ENCODE measurements at places on chromosomes 7 and 10.

DNA sequence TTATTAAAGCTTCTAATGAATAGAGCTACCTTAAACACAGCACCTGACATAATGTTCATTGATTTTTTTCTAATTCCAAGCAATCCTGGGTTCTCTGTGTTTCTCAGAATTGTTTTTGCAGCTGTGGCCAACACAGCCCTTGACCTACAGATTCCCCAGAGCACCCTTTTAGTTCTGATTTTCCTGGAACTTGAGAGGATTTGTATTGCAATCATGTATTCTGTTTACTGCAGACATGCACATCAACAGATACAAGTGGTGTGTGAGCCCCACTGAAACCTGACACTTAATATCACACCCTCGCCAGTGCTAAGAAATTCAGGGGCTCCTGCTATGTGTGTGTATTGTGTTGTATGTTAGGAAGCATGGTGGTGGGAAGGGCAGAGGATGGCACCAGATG lies 344.2 kb upstream of the POM121L12 start:
- DNase-seq = no peak

DNA sequence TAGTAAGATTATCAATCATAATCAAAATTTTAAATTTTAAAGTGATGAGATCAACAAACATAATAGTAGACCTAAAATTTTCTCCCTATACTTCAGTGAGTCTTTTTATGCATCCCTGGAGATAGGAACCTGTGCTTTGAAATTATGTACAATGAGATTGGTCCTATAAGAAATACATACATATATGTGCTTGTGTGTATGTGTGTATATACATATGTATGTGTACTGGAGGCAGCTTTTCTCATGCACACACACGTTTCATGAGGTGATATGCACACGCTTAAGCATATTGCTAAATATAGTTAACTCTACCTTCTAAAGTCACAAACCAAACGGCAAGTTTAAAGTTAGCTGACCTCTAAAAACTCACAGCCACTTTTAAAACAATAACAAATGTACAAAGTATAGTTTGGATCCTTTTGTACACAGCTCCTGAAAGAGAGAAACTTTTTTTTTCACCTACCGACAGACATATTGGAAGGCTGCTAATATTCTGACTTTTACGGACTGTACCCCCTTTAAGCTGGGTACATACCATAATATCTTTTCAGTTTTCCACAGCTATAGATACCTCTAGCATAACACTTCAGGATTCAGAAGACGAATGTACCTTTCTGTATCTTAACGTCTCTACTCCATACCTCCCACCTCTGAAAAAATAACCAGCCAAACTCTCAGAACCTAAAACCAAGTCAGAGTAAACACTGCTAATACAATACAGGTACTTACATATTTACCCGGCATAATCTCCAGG lies 3.3 kb downstream of the ITGB1 start:
- DNase-seq = no peak

- no peak for DNase-seq
Measured at GRCh38 chr7:13541326-13541725, 448.1 kb downstream of the ETV1 start.

DNA sequence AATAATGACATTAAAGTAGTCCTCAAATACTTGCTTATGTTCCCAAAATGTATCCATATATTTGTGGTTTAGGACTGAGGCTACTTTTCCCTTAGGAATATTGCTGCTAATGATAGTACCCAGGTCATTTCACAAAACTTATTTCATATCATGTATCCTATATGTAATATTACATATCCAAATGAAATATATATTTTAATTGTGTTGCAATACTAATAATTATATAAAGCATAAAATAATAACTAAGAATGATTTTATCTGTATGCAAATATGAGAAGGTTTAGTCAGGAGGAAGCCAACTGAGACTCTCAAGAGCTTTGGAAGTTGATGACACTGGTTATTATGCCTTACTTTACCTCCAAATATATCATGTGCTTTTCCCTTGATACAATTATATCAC lies 231.5 kb upstream of the KLF14 start:
- no peak for DNase-seq

- no peak for DNase-seq
Measured at GRCh38 chr7:28231176-28231575, 50.6 kb upstream of the JAZF1 start.

- DNase-seq = peak; percentile 45
Measured at GRCh38 chr7:2567679-2568278, 9.0 kb downstream of the IQCE start.

GRCh38 chr7:44761207-44762161 lies 12.8 kb downstream of the ZMIZ2 start:
- DNase-seq = no peak

GRCh38 chr7:50793120-50793946 lies 10.6 kb upstream of the GRB10 start:
- DNase-seq = peak; percentile 73

DNA sequence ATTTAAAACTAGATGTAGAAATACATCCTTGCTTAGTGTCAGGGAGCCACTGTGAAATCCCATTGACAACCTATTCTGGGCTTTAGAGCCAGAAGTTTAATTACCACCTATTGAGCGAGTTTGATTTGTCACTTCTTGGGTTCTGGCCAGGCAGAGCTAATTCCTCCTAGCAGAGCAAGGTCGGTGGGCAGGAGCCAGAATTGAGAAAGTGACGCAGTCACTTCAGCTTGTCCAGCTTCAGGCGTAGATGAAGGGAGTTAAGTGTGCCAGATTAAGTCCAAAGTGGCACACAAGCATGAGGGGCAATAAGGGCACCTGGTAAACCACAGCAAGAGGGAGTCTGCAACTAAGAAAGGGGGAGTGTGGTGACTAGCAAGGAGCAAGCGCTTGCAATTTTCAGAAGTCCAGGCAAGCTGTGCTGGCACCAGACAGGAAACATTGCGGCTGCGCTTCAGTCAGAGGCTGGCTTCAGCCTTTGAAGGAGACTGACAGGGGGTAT lies 119.4 kb downstream of the ST7 start:
- peak; percentile 90 for DNase-seq

DNA sequence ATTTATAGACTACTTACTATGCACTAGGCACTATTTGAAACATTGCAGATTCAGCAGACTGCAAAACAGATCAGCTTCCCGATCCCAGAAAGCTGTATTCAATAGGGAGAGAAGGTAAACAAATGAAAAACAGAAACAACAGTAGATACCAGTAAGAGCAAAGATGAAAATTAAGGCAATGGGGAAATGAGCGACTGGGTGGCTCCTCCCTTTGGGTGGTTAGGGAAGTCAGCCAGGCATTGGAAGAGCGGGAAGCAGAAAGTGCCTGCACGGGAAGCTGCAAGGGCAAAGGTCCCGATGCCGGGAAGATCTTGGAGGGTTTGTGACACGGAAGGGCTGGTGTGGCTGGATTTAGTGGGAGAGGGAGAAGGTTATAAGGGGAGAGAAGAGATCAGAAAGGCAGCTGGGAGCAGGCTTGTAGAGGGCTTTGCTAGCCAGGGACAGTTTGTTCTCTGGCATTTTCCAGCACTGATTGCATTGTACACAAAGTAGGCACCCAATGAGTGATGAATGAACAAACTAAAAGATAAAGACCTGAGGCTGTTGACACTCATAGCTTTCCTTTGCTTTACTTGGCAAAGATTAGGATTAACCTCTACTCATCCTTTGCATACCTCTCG lies 67.8 kb downstream of the NAMPT start:
- peak; percentile 76 for DNase-seq

- no peak for DNase-seq
Measured at GRCh38 chr10:48302515-48303476, 3.7 kb upstream of the MAPK8 start.

- peak; percentile 33 for DNase-seq
Measured at GRCh38 chr7:137590756-137591305, 247.3 kb upstream of the PTN start.

- peak; percentile 73 for DNase-seq
Measured at GRCh38 chr7:116180302-116180701, 30.0 kb upstream of the TES start.

DNA sequence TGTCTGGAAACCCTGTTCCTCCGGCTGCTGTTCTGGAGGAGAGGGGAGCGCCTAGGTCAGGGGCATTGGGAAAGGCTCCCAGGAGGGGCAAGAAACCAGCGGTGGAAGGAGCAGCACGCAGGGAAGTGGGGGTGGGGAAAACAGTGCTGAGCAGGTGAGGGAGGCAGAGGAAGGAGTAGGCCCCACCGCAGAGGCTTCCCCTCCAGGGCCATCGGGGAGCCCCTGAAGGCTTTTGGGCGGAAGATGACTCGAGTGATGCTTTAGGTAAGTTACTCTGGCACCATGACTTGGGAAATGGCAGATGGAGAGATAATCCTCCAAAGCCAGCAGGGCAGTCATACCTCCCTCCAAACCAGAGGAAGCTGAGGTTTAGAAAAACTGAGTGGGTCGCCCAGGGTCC lies 106.5 kb upstream of the ANLN start:
- DNase-seq = no peak

- no peak for DNase-seq
Measured at GRCh38 chr7:30567081-30567480, 27.6 kb upstream of the GARS1 start.

- no peak for DNase-seq
Measured at GRCh38 chr7:82291931-82292330, 151.6 kb downstream of the CACNA2D1 start.

- peak; percentile 40 for DNase-seq
Measured at GRCh38 chr10:76408646-76409045, 977.2 kb downstream of the LRMDA start.

GRCh38 chr7:111982133-111982532 lies 224.1 kb downstream of the DOCK4 start:
- DNase-seq = no peak

GRCh38 chr7:78020874-78021249 lies 222.3 kb downstream of the PHTF2 start:
- DNase-seq = no peak

- peak; percentile 59 for DNase-seq
Measured at GRCh38 chr10:59336632-59337031, 25.7 kb downstream of the FAM13C start.

DNA sequence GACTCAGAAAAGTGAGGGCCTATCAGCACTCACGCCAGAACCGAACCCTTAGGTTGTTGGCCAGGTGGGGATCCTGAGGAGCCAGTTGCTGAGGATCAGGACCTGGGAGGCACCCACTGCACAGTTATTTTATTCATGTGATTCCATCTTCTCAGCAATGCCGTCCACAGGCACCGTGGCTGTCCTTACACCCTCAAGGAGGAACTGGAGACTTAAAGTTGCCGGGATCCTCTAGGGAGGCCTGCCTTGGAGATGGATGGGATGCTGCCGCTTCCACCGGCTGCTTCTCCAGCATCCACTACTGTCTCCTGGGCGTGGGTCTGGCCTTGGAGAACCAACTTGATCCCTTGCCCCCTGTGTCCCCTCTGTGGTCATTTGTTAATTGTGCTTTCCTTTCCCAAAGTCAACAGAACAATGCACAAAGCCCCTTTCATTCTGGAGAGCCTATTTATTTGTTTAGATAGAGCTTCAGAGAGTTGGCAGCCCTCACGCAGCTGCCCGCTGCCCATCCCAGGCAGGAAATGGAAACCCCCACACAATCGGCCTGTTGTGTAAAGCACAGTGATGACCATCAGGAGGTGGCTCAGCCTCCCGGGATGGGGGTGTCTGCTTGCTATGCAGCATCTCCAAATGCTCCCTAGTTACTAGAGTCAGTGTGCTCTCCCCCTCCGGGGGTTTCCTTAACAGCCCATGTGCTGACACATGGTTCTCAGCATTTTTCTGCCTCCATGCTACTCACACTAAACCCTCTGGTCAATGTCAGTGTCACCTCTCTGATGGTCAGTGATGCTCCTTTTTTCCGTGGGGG lies 52.9 kb upstream of the IGFBP3 start:
- peak; percentile 32 for DNase-seq

- no peak for DNase-seq
Measured at GRCh38 chr7:51067258-51067657, 249.4 kb downstream of the COBL start.

GRCh38 chr7:3112479-3113134 lies 68.9 kb upstream of the CARD11 start:
- DNase-seq = no peak

DNA sequence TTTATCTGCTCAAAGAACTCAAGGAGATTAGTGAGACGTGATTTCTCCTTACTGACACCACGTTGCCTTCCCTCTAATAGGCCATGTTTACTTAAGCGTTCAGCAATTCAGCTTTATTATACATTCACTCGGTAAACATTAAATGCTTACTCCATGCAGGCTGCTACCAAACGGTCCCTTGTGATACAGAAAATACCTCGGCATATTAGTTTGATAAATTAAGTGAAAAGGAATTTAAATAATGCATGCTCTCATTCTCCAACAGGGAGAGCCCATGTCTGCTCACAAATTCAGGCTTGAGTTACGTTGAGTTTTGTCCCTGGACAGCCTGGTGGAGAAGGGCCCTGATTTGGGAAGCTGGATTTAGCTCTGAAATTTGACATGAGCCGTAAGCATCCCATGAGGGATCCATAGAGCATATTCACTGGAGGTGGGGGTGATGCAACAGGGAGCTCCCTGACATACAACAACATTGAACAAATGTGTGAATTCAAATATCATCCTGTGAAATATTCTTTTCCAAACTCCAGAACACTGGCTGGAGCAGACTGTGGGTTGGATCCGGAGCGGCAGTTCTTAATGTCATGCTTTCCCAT lies 86.3 kb downstream of the TBXAS1 start:
- peak; percentile 53 for DNase-seq

DNA sequence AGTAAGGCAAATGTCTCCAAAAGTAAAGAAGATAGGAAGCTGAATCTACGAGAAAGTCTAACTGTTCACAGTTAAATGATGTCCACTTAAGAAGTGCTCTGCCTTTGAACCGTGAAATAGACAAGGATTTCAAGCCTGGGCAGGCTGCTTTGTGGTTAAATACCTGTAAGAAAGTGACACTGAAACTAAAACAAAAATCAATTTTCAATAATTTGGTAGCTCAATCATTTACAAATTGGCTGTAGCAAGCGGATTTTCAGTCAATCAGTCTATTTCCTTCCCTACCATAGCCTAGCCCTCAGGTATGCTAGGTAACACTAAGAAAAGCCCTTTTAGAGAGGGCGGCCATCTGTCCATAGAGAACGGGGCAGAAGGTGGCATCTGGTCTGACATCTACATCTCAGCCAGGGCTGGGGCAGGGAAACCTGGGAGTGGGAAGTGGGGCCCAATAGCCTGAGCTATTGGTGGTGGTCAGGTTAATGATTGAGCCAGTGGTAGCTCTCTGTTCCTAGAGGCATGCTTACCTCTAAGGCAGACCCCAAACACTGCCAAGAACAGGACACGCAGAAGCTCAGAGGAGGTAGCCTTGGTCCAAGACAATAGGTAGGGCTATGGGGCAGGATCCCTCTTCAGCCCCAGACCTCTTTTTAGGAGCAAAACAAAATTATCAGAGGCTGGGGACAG lies 223.2 kb downstream of the CCSER2 start:
- no peak for DNase-seq

GRCh38 chr10:74901301-74901700 lies 74.9 kb downstream of the KAT6B start:
- no peak for DNase-seq

DNA sequence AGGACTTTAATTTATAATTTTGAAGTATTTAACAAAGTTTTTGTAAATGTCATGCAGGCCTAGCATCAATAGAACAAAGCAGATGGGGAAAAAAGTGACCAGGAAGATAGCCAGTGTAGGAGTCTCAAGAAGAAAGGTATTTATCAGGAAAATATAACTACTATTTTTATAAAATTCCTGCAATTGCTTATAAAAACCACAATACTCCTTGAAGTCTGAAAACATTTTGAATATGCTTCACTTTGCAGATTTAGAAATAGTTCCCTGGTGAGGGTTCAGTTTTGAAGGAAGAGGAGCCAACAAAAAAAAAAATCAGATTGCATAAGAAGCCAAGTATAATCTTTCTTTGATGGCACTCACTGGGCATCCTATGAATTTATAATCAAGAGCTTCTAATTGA lies 34.1 kb downstream of the MTERF1 start:
- DNase-seq = no peak
